ENCODE measurements at places on chromosomes 16 and 17.
A peak's percentile ranks its signal among the peaks of the same experiment; 100 is the strongest.

DNA sequence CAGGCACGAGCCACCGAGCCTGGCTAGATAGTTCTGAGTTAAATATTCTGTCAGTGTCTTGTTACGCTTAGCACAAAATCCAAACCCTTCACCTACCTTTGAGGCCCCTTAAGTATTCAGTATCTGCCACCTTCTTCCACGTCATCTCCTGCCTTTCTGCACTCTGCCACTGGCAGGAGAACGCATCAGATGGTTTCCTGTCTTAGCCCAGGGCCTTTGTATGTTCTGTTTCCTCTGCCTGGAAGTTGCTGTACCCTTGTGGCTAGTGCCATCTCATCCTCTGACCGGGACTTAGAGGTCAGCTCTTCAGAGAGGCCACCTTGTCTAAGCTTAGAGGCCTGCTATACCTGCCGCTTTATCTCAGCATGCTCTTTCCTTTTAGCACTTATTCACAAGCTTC lies 67.5 kb upstream of the LGALS9 start:
- no peak for DNase-seq

DNA sequence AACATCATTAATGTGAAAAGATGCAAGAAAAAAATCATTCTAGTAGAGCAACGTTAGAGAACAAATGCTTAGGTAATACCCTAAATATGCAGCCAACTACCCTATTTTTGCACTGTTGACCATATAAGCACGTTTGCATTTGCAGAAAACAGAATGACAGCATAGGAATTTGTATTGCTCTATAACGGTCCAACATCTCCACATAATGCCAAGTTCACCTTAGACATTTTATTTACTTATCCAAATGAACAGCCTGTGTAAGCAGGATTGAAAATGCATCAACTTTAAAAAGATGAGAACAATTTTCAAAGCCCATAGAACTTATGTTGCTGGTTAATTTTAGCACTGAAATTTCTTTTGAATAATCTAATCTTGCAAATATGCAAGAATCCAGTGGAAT lies 19.1 kb upstream of the RSL1D1 start:
- no peak for DNase-seq

DNA sequence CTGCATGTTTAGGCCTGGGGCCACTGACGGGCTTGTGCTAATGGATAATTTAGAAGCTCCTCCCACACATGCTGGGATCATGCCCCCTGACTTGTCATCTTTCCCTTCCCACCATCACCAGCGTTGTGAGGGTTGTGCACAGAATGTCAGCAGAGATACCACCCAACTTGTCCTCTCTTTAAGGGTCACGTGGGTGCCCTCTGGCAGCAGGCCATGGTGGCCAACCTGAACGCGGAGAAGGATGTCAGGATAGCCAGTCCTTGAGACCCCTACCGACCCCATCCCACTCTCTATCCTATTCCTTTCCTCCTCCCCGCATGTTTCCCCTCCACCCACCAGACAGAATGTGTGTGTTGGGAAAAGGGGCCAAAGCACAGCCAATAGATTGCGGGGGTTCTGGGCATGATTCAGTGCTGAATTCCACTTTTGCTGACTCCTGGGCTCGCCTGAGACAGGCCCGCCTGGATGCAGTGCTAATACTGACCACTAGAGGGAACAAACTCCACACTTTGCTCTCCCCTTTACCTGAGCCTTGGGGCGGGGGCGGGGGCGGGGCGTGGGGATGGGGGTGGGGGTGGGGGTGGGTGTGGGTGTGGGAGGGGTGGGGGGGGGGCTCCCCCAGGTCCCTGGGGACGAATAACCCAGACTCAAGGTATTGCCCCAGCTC lies at the start of gene GH2:
Gene GH2, minus strand, starts transcription at position 10 of the 667 bp plus-strand sequence. CDS start 143 bp downstream, outside the sequence.
- peak; percentile 51 for DNase-seq

GRCh38 chr16:4859900-4860255 lies 12.6 kb downstream of the UBN1 start:
- DNase-seq: no peak

- no peak for DNase-seq
These were observed 1.7 kb upstream of the HOXB9 start for GRCh38 chr17:48627623-48628521.

DNA sequence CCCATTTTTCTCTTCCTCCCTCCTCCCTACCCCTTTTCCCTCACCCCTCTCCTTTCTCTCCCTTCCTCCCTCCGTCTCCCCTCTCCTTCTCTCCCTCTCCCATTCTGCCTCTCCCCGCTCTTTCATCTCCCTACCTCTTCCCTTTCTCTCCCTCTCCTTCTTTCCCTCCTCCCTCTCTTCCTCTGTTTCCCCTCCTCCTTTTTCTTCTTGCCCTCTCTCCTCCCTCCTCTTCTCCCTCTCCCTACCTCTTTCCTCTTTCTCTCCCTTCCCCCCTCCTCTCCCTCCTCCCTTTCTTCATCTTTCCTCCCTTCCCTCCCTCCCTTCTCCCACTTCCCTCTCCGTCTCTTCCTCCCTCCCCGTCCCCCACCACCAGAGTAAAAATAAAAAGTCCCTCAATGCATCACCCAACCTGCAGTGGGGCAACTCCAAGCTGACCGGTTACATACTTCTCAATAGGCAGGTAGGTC lies 10.4 kb downstream of the CHD9NB start:
- DNase-seq: no peak

- no peak for DNase-seq
These were observed 54.2 kb downstream of the SREBF1 start for GRCh38 chr17:17782523-17783115.

DNA sequence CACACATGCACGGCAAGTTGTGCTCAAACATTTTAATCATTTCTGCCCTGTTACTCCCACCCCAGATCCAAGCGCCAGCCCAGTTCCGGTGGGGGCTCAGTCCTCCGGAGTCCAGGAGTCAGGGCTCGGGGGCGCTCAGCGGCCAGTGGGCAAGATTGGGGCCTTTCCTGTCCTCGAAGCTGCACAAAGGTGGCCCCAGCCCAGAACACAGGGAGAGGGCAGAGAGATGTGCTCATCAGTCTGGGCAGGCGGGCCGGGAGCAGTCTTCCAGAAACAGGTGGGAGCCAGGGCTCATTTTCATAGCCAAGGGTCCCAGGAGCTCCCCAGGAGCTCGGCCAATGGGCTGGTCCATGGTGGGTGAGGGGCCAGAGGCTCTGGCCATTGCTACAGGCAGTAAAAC lies 4.1 kb downstream of the PRSS8 start:
- no peak for DNase-seq

DNA sequence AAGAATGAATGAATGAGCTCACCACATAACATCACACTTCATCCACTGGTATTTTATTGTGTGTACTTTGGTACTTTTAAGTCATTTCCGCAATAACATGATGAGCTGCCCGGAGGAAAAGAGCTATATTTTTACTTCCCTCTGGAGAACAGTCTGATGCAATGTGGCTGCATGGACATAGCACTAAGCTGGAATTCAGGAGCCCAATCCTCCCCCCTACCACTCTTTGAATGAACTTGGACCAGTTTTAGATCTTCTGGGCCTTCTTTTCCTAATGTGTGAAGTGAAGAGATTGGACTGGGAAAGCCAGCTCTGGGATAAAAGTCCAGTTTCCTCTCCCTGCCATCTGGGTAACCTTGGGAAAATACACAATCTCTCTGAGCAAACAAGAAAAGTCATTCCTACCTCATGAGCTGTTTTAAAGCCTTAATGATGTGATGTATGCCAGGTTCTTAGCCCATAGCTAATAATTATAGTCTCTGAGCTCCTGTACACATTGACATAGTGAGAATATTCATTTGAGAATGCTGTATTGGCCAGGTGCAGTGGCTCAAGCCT lies 79.3 kb downstream of the ABCC12 start:
- no peak for DNase-seq

GRCh38 chr16:8283195-8283594 lies 307.1 kb downstream of the TMEM114 start:
- DNase-seq: no peak

DNA sequence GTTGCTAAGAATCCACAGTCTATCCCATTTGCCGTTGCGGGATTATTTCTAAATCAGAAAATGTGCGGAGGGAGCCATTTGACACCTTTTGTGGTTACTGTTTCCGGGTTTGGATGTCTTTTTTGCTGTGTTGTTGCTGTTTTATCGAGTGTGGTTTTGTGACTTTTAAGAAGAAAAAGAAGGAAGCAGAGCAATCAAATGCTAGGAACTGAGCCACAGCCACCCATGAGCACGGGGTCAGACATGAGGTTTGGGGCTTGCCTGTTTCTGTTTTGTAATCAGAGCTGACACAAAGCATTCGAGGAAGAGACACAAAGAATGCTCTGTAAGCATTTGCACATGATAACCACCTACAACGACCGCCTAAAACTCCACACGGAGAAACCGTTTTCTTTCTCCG lies 53.1 kb upstream of the CHMP6 start:
- DNase-seq: peak; percentile 77

DNA sequence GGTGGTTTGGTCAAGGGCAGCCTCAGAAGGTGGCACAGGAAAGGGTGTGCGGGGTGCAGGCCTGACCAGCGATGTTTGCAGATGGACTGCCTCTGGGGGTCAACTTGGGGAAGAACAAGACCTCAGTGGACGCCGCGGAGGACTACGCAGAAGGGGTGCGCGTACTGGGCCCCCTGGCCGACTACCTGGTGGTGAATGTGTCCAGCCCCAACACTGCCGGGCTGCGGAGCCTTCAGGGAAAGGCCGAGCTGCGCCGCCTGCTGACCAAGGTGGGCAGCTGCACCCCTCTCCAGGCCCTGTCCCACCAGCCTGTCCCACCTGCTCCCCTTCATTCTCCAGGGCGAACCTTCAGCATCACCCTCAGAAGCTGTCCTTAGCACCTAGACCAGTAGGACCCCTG lies 12.5 kb downstream of the DHODH start:
- DNase-seq: no peak

DNA sequence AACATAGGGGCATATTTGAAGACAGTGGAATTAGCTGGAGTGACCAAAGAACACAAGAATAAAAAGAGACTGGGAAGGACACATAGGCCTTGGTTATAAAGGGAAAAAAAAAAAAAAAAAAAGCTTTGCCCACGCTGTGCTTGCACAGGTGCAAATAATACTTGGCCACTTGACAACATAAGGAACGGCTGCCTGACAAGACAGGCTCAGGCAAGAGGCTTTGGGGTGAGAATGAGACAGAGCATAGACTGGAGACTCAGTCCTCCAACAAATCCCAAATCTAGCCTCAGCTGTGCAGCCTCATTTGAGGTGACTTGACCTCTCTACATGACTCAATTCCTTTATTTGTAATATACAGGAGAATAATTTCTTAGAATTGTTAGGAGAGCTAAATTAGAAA lies 332.8 kb upstream of the DYNLRB2 start:
- no peak for DNase-seq

DNA sequence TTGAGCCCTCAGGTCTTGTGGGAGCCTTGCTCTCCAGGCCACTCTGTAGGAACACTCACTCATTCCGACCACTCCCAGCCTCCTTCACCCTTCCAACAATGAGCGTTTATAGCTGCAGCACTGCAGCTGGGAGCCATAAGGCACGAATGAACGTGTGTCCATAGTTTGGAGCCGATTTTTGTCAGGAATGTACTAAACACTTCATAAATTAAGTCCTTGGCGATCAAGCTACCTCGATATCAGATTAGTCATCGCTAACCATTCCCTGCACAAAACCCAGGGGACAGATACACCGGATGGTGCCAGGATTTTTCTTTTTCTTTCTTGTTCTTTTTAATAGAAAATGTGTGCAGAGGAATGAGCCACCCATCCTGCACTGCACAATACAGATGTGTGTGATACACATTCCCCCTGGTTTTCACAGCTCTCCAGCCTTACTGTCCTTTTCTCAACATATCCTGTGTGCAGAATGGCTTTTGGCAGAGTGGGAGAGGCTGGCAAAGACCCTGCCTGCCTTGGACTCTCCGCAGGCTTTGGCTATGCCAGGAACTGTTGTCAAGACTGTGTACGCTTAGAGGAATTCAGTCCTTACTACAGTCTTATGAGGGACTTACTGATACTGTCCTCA lies 68.4 kb upstream of the ELAC2 start:
- DNase-seq: no peak

GRCh38 chr16:4002121-4002520 lies 114.1 kb downstream of the ADCY9 start:
- DNase-seq: no peak

- no peak for DNase-seq
These were observed 21.2 kb downstream of the ARHGAP17 start for GRCh38 chr16:24993722-24994686.

DNA sequence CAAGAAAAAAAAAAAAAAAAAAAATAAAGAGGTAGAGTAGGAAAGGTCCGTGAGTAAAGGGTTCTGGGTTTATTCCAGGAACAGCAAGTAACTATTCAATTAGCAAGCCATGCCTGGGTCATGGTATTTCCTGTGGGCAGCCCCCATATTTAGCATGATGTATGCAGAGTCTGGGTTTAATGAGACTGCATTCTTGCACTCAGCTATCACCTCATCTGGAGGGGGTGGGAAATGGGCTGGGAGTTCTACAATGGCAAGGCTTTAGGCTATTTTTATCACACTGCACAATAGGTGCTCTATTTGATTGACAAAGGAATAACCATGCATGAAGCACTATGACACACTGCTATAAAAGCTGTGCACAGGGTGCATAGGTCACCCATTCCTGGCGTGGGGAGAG lies 104.0 kb upstream of the CCL2 start:
- DNase-seq: no peak

DNA sequence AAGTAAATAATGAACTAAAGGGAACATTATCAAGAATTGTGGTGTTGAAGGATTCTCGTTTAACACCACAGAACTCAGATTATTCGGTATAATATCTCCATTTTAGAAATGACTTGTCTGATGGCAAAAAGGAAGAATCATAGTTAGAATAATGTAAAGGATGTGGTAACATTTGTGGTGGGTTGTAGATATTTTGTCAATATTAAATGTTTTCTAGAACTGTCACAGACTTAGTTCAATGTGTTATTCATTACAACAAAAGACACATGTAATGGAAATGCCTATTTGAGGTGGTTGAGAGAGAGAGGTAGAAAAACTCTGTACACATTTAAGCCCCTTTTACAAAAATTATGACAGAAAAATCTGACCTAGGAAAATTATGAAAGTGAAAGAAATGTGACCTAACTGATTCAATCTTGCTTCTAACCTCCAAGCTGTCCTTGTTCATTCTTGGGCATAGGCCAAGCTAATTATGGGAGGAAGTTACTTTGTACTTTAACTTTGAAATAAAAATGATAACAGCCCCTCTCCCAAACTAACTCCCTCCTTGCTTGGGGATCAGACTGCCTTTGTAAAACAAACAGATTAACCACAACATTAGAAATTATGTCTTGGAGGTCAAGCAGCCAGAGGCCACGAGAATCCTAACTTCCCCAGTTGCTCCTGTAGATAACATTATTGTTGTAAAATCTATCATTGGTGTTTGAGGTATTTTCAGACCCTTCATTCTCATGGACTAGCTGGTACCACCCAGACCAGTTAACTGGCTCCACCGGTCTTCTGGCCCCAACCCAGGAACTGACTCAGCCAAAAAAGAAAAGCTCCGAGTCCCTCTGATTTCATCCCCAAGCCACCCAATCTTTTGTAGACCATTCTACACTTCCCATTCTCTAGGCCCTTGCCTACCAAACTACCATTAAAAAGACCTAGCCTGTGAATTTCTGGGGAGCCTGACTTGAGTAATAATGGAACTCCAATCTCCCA lies 1287.8 kb upstream of the CDH8 start:
- DNase-seq: no peak
